ENCODE measurements at places on chromosomes 7 and 10.

DNA sequence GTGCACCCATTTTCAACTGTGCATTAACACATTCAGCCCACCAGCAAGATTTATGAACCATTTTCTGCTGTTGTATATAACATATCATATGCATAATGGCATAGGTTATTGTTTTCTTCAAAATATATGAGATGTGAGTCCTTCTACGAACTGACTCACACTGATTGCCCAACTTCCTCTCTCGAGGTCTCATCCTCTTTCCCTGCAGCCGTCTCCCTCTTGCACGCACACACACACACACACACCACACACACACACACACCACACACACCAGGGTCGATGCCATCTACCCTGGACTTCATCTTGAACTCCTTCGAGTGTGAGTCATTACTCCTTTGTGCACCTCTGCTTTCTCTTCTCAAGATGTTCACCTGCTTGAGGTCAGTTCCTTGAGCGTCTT is 36.7 kb downstream of the EGFR start:
- DNase-seq = no peak

DNA sequence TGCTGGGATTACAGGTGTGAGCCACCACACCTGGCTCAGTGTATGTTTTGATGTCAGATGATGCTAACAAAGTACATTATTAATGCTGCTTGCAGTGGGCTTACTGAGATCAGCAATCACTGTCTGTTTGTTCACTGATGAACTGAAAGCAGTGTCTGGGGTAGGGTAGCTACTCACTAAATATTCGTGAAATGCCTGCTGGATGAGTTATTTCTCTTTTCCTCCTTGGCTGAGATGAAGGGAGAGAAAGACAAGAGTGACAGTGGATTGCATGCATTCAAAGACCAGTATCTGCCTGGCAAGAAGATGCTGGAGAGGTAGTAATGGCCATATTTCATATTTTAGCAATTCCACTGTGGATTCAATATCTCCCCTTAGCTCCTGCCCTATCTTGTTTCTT is 32.3 kb downstream of the FAM107B start:
- no peak for DNase-seq

DNA sequence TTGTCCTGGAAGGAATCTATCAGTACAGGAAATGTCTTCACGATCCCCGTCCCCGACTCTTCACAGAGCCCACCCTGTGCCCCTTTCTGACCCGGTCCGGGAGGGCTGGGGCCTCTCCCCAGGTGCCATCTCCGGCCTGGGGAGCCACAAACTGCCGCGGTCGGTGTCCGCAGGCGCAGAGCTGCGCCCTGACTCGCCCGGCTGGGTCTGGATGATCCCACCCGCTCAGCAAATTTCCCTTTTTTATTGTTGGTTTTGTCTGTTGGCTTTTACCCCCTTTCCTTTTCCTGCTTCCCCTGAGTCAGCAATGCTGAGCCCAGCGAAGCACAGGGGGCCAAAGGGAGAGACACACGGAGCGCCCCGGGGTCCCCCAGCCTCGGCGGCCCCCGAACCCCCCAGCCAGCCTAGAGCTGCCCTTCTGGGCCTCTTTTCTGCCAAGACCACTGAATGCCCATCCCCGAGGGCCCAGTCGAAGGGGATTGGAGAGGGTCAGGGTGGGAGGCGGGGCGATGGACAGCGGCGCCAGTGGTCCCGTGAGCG is 30.9 kb downstream of the LEP start:
- DNase-seq = no peak

GRCh38 chr7:6106140-6106904 is 75.1 kb downstream of the ANKRD61 start:
- DNase-seq = peak; percentile 44

DNA sequence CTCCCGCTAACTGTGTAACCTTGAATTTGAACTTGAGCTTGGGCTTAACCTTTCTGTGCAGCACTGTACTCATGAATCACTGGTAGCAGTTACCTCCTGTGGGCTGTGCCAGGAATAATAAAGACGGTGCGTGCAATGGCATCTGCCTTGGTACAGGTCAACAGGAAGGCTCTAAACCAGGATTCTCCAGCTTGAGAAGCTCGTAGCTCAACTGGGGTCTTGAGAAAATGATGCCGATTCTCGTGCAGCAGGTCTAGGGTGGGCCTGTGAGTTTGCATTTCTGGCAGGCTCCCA is 112.5 kb upstream of the ANLN start:
- DNase-seq = no peak

- DNase-seq = no peak
These were observed 65.8 kb downstream of the RHOBTB1 start for GRCh38 chr10:60878224-60878623.

DNA sequence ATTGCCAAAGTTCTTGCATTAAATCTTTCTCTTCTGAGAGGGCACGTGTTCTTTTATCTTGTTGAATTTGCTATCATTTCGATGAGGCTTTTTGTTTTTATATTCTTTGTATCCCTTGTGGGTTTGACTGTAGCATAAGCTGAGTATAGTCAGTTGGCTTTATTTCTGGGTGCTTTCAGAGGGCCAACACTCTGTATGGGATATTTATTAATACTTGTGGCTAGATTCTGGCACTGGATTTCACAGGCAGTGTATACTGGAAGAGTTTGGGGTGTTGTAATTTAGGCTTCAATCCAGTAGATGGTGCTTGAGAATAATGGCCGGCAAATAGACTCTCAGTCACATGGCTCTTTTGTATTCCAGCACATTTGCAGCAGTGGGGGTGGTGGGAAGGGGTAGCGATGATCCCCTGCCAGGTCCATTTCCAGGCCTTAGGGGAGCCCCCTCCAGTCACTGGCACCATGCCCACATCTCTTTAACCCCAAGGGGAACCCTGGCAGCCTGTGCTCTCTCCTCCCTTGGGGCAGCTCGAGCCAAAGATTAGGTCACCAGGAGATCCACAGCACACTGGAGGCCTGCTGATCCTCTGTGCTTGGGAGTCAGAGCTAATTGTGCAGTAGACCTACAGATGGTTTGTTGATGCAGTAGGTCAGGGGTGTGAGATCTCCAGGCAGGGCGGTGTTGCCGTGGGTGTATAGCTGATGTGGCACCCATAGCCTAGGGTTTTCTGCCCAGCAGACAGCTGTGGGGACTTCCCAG is 81.8 kb downstream of the PTPN20 start:
- no peak for DNase-seq

DNA sequence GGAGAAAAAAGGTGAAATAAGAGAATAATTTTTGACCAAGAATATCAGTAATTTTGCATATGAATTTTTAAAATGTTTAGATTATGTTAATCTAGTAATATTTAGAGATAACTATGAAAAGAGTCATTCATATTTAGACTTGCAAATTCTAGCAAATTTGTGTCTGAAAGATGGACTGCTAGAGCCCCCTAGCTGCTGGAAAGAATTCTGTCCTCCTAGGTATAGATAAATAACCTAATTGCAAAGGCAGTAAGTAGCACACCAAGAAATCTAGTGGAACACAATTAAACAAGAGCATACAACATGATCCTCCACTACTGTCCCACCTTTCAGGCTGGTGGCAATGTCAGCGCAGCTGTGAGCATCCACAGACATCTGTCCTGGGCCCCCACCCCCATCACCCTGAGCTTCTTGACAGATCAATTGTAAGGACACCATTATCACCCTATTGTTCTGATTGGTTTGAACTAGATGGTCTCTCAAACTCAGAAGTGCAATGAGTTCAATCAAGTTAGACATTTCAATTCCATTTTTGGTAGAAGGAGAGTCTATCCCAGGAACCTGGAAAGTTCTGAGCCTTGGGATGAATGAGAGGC is 15.0 kb upstream of the GFRA1 start:
- DNase-seq = peak; percentile 31

DNA sequence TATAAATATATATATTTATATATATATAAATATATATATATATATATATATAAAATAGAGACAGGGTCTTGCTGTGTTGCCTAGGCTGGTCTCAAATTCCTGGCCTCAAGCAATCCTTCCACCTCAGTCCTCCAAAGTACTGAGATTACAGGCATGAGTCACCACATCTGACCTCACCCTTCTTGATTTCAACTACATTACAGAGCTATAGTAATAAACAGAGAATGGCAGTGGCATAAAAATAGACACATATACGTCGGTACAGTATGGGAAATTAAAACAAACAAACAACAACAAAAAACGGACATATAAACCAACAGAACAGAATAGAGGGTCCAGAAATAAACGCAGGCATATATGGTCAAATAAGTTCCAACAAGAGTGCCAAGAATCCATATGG is 77.6 kb upstream of the PPP1R3A start:
- no peak for DNase-seq

DNA sequence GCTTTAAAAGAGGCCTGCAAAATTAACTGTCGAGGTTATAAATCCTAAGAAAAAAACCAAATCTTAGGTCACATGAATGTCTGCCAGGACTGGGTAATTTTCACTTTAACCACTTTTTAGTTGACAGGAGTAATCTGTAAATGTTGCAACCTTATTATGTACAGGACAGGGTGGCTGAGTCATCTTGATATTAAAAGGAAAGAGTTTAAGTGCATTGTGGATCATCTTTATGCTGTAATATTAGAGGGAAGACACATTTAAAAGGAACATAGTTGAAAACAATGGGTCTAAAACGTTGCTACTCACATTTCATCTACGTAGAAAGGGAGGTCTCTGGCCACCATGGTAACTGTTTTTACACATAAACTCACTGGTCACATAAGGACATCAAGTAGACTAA is 115.5 kb downstream of the LSMEM1 start:
- DNase-seq = no peak

- DNase-seq = no peak
These were observed 4.6 kb downstream of the POLM start for GRCh38 chr7:44077681-44078091.

DNA sequence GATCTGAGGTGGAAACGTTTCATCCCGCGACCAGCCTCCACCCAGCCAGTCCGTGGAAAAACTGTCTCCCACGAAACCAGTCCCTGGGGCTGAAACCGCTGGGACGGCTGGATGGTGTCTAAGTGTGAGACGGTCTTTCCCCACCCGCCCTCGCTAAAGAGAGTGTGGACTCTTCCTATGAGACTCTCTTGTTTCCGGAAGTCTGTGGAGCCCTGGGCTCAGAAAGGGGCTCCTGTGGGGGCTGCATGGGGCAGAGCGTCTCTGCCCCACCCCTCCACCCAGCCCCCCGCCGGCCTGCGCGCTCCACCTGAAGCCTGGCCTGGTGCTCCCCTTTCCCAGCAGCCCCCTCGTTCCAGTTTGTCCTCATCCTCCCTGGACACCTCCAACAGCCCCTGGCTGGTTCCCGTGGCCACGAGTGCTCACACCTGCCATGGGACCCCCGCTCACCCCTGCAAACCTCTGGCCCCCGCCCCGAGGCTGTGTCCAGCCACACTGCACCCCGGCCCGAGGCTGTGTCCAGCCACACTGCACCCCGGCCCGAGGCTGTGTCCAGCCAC is 28.7 kb downstream of the CFAP46 start:
- DNase-seq = no peak

DNA sequence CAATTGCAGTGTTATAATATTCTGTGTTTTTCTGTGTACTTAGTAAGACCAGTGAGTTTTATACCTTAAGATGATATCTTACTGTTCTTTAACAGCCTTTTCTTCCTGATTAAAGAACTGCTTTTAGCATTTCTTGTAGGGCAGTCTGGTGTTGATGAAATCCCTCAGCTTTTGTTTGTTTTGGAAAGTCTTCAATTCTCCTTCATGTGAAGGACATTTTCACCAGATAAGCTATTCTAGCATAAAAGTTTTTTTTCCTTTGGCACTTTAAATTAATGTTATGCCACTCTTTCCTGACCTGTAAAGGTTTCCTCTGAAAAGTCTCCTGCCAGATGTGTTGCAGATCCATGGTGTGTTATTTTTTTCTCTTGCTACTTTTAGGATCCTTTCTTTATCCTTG is 1059.8 kb downstream of the LRMDA start:
- no peak for DNase-seq

DNA sequence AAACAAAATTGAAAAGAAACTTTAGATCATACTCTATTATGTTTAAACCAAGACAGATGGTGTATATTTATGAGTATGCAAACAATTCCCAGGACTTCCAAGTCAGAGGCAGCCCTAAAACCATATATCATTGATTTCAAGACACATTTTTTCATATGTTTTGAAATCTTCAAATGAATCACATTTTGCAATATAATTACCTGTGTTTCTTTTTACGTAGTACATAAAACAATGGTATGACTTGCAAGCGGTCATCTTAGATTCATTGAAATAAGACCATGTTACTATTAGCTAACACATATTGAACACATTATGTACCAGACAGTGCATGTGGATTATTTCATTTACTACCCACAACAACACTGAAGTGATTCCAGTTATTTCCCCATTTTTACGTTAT is 14.9 kb downstream of the SMURF1 start:
- no peak for DNase-seq

- DNase-seq = no peak
These were observed 38.6 kb upstream of the RSBN1L start for GRCh38 chr7:77657427-77658224.

DNA sequence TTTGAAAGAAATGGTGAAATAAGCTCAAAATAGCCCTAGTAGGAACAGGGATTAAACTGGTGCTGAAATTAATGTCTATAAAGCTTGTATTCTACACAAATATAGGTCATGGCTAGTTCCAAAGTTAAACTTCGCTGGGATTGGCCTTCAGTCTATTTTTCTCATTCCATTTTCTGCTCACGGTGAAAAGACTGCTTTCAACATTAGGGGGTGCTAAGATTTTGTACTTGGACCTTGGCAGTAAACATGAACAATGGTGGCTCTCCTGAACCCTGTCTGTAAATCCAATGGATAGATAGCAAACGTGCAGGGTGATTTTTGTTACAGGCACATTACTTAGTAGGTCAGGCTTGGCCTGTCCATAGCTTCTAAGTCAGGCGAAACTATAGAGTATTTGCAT is 36.0 kb upstream of the RSU1 start:
- no peak for DNase-seq

DNA sequence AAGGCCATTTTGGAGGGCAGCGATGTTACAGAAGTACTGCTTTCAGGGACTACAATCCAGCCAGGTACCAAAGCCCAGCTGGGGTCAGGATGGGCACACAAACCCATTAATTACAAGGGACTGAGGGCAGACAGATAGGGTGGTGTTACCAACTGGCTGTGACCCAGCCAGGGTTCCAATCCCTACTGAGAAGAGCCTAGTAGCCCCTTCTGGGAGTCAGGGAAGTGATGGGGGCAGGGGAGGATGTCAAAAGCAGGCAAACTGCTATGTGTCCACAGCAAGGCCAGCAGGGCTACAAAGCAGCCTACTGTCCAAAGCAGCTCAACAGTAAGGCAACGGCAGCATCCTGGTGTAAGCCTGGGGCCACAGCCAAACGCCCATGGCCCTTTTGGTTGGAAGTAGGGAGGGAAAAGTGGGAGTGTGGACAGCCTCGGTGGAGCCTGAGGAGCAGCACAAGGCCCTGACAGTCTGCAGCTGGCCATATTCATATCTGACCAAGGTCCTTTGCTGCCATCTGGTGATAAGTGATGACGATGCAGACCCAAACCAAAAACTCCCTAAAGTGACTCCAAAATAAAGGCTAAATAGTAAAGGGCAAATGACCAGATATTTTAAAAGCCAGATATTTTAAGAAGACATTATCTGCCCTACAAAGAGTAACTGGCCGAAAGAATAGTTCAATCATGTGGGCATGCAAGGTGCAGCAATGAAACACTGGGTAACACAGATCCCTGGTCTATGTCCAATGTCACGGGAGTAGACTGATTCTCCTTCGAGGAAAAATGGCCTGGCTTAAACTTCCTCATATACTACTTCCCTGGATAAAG is 56.9 kb downstream of the XPNPEP1 start:
- no peak for DNase-seq

GRCh38 chr10:69728335-69728870 is 73.3 kb upstream of the COL13A1 start:
- no peak for DNase-seq

GRCh38 chr10:124243702-124244121 is 150.3 kb upstream of the CHST15 start:
- DNase-seq = no peak
